Fibroblast of skin of scalp (primary cell): ENCODE measurements at places on chromosomes 3 and 15.
A peak's percentile ranks its signal among the peaks of the same experiment; 100 is the strongest.

GRCh38 chr15:41620536-41621199 lies 39.5 kb upstream of the MGA start:
- no peak for DNase-seq

DNA sequence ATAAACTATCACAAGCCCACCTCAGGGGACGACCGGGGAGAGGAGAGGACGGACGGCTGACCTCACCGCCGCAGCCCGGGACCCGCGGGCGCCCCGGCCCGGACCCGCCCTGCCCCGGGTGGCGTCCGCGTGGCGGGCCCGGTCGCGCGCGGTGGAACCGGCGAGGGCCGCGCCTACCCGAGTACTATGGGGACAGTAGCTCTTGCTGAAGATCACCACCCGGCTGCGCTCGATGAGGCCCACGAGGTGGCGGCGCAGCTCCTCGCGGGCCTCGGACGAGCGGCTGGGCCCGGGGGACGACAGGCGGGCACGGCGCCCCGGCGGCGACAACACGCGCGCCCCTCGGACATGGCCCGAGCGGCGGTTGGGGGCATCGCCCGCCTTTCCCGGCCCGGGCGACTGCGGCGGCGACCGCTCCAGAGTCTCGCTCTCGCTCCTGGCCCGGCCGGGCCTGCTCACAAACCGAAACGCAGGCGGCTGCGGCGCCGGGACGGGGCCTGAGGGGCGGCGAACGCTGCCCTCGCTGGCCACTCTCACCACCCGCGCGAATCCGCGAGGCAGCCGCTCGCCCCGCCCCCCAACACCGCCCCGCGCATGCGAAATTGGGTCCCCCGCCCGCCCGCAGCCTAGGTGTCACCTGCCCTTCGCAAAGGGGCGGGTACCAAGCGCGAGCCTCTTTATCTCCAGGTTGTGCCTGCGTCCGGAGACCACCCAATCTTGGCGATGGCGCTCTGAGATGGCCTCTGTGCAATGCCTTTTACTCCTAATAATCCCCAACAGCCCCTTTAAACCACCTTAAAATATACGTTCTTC lies at the start of gene TXNRD3:
Gene TXNRD3 (minus strand): TSS at position 554 of the 813 bp plus-strand sequence.
- peak; percentile 70 for DNase-seq

DNA sequence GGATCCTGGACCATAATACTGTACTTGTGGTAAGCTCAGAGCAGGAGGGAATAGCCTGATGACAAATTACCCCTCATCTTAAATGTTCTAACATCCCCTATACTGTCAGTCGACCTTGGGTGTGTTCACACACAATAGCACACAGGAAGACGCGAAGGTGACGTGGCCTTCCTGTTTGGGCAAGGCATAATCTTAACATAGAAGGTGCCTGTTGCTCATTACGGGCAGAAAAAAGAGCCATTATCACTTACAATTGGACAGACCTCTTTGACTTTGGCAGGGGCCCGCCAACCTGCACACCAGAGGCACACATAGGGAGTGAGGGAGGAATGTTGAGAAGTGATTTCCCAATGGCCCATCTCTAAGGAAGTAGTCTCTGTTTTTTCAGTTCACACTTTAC lies 144.2 kb downstream of the ANO10 start:
- no peak for DNase-seq

DNA sequence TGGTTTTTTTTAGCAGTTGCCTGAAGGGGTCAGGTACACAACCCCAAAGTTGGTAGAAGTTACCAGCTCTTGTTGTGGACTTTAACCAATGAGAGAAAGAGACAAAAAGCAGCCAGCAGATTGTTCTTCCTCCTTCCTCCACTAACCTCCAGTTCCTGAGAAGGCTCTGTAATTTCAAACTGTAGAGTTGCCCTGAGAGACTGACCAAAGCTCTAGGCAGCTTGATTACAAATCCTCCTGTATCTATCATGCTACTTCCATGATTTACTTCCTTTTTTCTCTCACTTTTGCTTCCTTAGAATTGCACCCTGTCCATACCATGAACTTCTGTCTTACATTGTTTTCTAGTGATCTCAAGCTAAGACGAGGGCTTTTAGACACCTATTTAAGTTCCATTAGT lies 29.2 kb downstream of the NSUN3 start:
- DNase-seq: no peak

DNA sequence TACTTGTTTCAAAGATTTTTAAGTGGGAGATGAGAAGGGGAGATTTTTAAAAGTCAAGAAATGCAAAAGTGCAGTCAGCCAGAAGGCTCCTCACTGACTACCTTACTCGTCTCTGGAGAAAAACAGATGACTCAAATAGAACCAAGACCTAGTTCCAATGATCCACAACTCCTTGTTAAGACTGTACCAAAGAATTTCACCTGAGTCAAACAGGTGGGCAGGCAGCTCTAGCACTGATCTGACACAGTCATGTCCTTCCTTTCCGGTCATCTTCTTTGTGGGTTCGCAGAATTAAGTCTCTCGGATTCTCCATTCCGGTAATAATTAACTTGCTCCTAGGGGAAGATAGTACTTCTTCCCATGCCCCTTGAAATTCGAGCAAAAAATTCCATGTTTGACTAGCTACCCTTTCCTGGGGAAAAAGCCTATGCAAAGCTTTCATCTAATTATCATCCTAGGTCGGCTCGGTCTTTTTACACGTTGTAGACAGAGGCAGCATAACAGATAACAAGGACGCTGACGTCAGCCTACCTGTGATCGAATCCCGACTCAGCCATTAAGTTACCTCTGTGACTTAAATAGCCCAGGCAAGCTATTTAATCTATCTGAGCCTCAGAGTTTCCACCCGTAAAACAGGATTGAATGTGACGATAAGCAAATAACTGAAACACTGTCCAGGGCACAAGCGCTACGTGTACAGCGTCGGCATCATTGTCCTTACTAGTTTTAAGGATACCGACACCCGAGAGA lies 758 bp downstream of the SELENOK start:
- DNase-seq: no peak

GRCh38 chr3:157540656-157541055 lies 37.4 kb upstream of the VEPH1 start:
- DNase-seq: no peak

DNA sequence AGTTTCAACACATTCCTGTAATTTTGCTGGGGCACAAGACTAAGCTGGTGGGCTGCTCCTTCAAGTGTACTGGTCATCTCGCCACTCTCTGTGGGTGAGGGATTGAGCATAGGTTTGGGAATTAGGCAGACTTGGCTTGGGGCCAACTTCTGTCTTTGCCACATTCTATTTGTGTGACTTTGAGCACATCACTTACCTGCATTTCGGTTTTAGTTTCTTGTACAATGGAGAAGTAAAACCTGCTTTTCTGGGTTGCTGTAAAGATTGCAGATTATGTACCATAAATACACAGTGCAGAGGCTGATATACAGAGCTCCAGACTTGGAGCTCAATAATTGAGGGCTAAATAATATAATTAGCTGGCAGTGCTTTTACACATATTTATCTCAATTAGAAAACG lies 162.1 kb downstream of the C3orf38 start:
- no peak for DNase-seq

GRCh38 chr15:30859091-30859874 lies 44.4 kb upstream of the FAN1 start:
- peak; percentile 26 for DNase-seq

GRCh38 chr3:74897006-74897405 lies 282.5 kb upstream of the CNTN3 start:
- peak; percentile 3 for DNase-seq

DNA sequence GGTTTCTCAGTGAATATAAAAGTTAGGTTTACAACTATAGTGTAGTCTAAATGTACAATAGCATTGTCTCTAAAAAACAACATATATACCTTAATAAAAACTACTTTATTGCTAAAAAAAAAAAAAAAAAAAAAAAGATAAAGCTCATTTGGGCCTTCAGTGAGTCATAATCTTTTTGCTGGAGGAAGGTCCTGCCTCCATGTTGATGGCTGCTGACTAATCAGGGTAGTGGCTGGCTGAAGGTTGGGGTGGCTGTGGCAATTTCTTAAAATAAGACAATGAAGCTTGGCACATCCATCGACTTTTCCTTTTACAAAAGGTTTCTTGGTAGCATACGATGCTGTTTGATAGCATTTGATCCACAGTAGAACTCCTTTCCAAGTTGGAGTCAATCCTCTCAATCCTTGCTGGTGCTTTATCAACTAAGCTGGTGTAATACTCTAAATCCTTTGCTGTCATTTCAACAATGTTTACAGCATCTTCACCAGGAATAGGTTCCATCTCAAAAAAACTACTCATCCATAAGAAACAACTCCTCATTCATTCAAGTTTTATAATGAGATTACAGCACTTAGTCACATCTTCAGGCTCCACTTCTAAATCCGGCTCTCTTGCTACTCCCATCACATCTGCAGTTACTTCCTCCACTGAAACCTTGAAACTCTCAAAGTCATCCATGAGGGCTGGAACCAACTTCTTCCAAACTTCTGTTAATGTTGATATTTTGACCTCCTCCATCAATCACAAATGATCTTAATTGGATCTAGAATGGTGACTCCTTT lies 13.3 kb downstream of the ZNF280D start:
- DNase-seq: no peak

DNA sequence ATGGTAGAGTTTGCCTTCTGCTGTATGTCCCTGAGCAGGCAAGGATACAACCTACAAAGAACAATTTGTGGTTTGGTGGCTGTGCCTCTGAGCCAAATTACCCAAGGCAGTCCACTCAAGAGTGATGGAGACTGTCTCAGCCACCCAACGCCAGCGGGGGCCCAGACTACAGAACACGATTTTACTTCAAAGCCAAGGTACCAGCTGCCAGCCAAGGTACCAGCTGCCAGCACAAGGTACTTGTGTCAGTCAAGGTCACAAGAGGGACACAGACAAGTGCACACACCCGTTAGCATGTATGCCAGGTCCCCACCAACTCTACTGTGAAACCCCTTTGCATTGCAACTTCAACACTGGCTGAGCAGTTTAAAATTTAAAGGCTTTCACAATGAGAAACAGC lies 23.5 kb downstream of the COLQ start:
- DNase-seq: no peak

DNA sequence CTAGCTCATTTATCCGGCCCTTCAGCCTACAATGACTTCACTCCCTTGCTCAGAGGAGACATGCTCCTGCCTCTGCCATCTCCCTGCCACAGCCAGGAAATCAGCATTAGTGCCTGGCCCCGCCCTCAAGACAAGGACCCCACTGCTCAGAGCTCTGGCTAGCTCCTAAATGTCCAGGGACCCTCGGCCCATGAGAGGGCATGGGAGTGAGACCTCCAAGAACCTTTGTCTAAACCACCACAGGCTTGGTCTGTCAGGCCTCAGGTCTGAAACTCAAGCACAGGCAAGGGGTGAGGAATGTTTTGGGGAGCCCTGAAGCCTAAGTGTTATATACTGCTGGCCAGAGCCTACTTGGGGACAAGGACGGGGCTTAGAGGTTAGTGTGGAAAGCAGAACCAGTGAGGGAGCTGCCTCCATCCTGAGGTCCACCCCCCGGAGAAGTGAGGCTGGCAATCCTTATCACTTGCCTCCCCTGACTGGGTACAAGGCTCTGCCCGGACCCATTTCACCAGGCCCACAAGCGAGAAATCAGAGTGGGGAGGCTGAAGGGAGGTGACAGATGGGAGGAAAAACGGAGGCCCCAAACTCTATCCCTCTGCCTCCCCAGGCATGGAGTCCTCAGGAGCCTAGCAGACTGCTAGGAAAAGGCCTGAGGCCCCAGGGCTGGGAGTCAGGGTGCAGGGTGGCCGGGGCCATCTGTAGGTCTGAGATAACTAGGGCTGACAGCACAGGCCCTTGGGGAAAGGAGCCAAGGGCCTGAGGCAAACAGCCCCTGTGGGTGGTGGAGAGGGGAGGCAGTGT lies 18.8 kb downstream of the SHF start:
- no peak for DNase-seq

DNA sequence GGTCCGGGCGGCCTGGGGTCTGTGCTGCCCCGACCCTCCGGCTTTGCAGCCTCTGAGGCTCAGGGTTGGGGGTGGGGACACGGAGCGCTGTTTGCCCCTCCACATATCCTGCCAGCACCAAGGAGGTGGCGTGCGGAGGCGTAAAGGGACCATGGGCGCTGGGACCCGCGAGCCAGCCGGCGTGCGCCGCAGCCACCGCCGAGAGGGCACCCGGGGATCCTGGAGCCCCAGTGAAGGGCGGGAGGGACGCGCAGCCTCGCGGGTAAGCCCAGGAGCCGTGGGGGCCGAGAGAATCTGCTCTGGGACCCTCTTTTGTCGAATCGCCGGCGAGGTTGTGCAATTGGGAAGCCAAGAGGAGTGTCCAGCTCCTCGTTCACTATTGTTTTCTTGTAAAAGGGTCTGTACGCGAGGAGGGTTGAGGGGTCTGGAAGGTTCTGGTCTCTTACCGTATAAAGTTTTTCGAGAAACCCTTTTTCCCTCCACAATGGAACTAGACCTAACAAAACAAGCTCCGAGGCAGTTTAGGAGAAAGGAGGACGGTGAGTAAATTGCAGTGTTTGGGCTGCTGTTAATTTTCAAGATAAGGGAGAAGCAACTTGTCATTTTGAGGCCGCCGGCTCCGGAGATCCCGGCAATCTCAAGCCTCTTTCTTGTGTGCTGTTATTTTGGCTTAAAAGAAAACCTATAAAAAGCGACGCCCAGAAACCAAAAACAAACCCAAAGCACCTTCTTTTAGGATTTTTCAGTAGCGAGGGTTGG lies 29.9 kb upstream of the ST3GAL6 start:
- peak; percentile 4 for DNase-seq

DNA sequence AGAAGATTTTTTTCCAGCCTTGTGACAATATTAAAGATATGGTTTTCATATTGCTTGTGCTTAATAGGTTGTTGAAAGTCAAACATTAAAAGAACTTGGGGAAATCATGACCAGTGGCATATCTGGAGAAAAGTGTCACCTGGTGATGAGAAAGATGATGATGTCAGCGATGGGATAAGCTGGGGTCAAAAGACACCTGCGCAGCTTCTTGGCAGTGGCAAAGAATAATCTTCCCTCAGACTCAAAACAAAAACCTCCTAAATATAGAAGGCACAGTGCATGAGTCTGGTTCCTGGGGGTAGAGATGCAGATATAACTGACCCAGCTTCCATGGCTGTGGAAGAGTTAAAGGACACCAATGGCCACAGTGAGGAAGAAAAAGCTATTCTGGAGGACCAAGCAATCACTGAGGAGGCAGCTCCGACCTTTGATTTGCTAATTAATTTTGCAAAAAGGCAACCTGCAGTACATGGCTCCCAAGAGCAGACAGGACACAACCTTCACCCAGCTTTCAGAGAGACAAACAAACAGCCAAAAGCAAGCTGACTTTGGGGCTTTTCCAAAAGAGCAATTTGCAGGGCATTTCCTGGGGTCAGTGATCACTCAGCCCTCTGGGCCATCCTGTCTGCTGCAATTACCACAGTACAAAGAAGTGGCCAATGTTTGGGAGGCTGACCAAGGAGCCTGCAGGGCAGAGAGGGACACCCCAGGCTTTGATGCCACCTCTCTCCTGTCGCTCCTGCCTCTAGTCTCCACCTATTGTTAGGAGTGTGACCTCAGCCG lies 17.6 kb upstream of the SEMA5B start:
- no peak for DNase-seq

GRCh38 chr3:12903000-12903800 lies 61.8 kb upstream of the RPL32 start:
- no peak for DNase-seq
